ENCODE measurements at places on chromosomes 1 and 21.

DNA sequence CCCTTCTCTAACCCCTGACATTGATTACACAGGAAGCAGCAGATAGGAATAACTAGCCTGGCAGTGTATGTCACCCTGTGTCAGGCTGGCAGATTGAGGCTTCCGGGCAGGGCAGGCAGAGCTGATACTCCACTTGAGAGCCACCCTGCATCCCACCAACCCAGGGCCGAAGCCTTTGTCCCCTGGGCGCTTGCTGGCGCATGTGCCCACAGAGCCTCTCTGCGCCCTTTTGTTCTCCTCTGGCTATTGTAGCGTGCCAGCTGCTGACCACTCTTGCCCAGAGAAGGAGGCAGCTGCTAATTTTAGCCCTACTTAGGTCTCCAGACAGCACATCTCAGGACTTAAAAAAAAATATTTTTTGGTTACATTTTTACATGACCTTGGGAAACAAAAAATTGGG, 304.9 kb downstream of the HHAT start:
- DNase-seq = peak; percentile 38

DNA sequence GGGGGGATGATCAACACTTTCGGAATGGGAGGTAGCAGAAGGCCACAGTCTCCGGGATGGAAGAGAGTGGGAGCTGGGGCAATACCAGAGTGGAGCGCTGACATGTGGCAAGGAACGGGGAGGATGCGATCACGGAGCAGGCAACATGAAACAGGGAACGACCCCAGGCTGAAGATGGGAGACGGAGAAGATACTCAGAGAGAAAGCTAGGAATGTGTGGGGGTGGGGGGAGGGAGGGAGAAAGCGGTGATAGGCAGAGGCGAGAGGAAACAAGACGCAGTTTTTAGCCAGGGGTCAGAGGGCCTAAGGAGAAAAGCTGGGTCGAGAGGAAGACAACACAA, 577 bp downstream of the RAB3GAP2 start:
- DNase-seq = no peak

GRCh38 chr1:228955691-228956090, 220.4 kb downstream of the RHOU start:
- DNase-seq = no peak

- DNase-seq = no peak
Observed at GRCh38 chr21:34802180-34802899, 133.5 kb downstream of the CLIC6 start.

DNA sequence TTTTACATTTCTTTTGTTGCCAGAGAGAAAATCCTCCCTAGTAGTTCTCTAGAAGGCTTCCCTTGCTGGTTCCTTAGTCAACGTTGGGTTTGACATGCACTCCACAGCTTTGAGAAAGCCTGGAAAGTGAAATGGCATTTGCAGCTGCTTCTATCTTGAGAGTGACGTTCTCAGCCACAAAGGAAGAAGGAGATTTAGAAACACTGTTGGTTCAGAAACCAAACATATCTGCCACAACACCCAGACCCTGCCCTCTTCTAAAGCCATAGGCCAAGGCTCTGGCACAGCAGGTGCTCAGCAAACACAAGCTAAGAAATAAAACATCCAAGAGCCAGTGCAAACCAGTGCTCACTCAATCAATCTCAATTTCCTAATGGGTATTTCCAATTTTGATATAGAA, 121.4 kb downstream of the CCDC185 start:
- DNase-seq = no peak

GRCh38 chr1:29793653-29794348, 557.5 kb downstream of the PTPRU start:
- no peak for DNase-seq

GRCh38 chr1:198656500-198656932, 17.7 kb downstream of the PTPRC start:
- no peak for DNase-seq

DNA sequence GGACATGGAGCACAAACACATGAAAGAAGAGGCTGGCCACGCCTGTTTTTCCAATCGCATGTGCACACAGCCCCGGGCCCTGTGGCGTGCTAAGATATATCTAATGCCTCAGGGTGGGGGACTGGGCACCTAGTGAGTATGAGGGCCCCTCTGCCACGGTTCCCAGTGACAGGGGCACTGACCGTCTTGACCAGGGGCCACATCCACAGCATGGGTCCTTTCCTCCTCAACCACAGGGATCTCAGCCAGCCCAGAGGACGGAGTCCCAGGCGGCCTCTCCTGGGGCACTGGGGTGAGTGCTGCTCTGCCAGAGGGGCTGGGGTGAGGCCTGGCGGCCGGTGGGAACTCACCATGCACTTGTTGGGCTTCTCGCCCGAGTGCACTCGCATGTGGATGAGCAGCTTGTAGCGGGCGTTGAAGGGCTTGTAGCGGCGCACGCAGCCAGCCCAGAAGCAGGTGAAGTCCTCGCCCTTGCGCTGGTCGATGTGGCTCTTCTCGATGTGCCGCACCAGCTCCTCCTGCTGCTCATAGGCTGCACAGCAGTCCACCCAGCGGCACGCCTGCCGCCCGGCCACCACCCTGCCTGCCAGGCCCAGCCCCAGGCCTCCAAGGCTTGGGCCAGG, 134.7 kb downstream of the DMRTB1 start:
- DNase-seq = peak; percentile 17

DNA sequence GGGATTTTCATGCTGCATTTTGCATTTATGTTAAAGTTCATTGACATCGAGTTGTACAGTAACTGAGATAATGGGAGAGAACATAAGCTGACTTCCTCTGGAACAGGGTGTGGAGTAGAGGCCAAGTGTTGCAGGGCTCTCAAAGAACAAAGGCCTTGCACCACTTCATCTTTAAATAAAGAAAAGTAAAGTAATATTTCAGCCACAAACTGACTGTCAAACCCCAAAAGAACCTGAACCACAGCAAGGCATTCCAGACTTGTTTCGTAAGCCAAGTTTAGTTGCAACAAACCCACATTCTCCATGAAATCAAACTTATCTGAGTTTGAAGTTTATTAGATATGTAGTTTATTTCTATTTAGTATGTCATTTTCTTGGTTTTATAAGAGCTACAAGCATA, 19.1 kb upstream of the HMGCS2 start:
- no peak for DNase-seq

DNA sequence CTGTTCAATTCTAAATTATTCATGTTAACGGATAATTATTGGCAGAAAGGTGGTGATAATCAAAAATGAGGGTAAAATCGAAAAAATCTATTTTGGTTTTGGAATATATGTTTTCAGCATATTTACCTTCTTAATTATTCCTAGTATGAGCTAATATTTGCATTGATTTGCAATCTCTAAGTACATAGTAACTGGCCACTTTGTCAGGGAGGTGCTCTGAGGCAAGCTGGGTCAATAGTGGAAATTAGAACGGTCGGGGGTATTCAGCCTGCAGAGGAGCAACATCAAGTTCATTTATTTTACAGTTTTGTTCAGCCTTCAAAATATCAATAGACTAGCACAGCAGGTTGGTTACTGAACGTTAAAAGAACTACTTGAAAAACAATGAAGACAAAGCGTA, 1.8 kb downstream of the OTUD7B start:
- DNase-seq = peak; percentile 95

DNA sequence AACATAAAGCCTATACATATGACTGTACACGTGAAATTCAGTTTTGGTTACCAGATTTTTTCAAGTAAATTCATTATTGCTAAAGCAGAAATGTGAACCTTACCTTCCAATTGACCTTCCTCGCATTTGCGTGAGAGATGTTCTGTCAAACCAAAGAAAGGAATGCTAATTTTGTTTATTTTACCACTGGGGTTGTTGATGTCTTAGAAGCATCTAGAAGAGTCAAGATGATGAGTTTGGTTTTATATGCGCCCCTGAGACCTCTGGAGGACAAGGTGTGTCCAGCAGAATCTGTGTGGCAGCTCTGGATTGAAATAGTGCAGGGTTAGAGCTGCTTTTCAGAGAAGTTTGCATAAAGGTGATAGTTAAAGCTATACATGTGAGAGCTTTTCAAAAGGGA, 48.4 kb downstream of the ZBTB40 start:
- no peak for DNase-seq

DNA sequence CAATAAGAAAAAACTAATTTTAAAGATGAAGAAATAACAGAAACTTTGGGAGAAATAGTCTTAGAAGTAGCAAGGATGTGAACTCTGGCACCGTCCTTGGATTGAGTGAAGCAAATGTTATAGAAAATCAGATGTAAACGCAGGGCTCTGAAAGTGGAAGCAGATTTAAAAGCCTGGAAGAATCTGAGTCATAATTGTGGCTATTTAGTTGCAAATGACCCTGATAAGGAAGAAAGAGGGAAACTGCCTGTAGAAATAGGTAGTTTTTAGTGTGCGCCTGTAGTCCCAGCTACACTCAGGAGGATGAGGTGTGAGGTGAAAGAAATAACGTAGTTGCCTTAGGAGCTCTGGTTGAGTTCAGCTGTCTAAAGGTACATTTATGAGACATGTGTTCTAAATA, 101.0 kb downstream of the NGF start:
- no peak for DNase-seq

DNA sequence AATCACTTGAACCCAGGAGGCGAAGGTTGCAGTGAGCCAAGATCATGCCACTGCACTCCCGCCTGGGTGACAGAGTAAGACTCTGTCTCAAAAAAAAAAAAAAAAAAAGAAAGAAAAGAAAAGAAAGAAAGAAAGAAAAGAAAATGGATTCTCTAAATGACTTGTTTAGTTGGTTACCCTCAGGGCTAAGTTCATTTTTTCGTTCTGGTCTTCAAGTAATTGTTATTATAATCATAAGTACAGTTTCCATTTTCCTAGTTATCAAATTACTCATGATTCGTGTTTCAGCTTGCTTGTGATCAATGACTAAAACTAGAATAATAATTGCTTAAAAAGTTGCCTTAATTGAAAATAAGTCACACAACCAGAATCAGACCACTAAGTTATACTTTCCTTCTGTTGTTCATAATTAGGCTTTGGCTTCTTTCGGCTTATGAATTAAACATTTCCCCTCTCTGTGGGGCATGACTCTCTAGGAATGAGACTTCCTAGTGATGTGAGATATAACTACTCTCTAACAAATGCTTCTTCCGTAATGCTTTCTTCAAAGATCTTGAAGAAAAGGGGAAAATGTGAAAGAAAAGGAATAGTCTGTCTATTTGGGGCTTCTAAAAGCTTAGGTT, 9.6 kb upstream of the RLF start:
- no peak for DNase-seq

DNA sequence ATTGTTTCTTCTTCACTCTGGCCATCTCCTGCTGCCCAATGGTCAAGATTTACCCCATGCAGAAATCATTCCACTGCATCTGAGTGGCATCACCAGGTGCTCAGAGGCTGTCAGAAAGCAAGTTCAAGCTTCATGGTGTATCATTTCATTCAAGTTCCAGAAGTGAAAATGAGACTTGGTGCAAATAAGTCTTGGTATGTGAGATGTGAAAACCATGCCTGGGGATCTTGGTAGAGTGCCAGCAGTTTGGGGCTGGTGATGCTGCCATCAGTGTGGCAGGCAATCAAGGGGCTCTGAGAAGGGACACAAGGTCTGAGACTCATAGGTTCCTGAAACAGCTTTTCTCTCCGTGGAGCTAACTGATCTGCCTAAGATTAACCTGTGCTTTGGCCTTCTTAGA, 52.0 kb downstream of the CD2 start:
- DNase-seq = no peak

- no peak for DNase-seq
Observed at GRCh38 chr1:61187352-61188086, 105.2 kb downstream of the NFIA start.

GRCh38 chr21:36384885-36385232, 333 bp upstream of the CHAF1B start:
- DNase-seq = no peak

GRCh38 chr21:46025113-46025770, 43.7 kb downstream of the COL6A1 start:
- no peak for DNase-seq

- DNase-seq = no peak
Observed at GRCh38 chr21:34589511-34590282, 25.2 kb downstream of the RCAN1 start.

- DNase-seq = peak; percentile 22
Observed at GRCh38 chr1:119091618-119092017, 48.8 kb downstream of the WARS2 start.

DNA sequence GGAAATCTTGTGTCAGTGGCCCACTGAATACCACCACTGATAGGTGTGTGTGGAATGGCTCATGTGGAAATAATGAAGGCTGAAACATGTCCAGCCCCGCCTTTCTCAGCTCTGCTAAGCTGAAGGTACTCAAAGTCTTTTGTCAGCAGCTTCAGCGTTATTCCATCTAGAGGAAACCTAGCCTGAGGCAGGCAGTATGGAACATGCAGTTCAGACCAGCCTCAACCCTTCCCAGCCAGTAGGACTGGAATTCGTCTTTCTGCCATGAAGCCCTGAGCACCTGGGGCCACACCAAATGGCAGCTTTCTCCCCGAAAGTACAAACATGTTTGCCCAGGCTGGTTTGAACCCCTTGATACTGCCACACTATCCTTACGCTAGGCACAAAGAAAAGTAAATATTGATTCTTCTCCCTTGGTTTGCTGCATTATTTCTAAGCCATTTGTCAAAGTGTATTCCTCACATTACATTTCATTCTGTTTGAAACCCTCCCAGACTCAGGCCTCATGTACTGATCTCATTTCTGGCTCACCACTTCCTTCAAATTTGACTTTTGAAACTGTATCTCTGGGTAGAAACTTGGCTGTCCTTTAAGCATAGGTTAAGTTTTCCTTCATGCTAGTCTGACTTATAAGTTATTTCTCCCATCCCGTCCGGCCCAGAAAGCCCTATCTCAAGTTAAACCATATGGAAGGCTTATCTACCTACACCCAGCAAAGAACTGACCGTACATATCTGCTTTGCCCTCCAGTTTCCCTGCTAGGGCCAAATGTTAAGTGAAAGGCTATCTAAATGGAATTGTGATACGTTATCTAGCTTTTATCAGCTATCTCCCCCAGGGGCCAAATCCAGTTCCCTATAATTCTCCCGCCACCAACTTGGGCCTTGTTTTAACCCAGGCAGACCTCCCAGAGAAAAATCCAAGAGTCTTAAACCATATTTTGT, 45.7 kb upstream of the HOOK1 start:
- DNase-seq = peak; percentile 56

GRCh38 chr1:216476341-216476740, 53.1 kb upstream of the USH2A start:
- DNase-seq = no peak

DNA sequence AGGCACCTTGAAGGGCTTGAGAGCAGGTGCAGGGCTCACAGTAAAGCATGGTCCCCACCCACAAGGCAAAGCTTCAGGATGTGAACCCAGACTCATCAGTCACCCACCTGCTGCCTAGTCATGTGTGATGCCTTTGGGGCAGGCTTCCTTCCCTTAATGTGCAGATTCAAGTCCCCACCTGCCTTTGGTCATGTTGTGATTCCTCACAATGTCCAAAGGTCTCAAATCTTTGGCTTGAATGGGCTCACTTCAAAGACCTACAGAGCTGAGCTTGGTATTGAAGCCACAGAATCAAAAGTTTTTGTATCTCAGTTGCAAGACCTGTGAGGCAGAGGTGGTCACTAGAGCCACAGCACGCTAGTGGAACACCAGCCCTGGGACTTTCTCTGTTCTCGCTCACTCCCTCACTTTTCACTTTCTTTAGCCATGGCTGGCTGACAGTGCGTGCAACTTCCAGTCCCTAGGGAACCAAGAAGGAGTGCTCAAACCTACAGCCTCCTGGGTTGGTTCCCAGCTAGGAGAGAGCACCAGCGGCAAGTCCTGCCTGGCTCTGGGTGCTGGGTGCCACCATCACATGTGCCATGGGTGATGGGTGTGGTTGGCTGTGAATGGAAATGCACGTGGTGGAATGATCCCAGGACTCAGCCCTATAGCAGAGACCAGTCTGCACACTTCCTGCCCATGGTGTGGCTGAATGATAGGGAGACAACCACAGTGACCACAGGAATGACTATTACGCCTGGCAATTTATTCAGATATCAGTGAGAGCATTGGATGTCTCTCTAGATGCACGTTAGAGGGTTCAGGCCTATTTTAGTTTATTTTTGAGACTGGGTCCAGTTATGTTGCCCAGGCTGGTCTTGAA, 26.4 kb upstream of the CLIC6 start:
- no peak for DNase-seq

All from NCI-H774 (cell line).